ENCODE measurements at places on chromosomes 3 and 15.

DNA sequence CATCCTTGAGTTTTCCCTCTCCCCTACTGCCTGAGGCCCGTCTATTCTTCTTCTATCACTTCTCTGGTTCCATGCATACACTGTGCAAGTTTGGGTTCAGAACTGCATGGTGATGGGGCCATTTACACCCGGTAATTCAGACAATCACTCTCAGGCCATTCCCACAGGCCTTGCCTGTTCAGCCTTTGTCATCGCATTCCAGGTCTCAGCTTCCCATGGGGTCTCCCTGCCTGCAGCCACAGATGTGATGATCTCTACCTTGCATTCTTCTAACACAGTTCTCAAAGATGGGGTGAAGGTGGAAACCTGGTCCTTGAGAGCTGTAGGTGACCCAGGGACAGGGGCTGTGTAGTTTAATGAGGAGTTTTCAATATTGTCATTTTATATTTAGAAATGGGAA is 209.2 kb upstream of the TOPAZ1 start:
- DNase-seq: no peak

- no peak for DNase-seq
Observed at GRCh38 chr3:89306540-89306939, 199.1 kb downstream of the EPHA3 start.

- DNase-seq: no peak
Observed at GRCh38 chr3:151818361-151818760, 4.4 kb downstream of the AADAC start.

- no peak for DNase-seq
Observed at GRCh38 chr15:68197661-68198437, 7.3 kb downstream of the CALML4 start.

DNA sequence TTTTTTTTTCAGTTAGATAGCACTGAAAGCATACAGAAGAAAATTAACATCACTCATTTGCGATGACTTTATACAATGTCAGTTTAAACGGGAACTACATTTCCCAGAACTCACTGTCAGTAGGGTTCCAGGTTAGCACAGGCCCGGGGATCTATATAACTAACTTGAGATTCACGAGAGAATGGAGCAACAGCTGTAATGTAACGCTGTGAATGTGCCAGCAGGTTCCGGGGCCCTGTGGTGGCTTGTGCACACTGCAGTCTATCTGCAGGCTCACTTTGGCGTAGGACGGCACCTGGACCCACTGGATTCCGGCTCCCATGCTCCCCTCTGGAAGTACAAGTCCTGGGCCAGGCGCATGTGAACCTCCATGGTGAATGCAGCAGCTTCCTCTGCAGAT is 19.4 kb downstream of the CCR1 start:
- DNase-seq: no peak

All from colonic mucosa (tissue), 4 donors.